Panc1 (cell line): ENCODE measurements at places on chromosomes 11 and 22.
A peak's percentile ranks its signal among the peaks of the same experiment; 100 is the strongest.

DNA sequence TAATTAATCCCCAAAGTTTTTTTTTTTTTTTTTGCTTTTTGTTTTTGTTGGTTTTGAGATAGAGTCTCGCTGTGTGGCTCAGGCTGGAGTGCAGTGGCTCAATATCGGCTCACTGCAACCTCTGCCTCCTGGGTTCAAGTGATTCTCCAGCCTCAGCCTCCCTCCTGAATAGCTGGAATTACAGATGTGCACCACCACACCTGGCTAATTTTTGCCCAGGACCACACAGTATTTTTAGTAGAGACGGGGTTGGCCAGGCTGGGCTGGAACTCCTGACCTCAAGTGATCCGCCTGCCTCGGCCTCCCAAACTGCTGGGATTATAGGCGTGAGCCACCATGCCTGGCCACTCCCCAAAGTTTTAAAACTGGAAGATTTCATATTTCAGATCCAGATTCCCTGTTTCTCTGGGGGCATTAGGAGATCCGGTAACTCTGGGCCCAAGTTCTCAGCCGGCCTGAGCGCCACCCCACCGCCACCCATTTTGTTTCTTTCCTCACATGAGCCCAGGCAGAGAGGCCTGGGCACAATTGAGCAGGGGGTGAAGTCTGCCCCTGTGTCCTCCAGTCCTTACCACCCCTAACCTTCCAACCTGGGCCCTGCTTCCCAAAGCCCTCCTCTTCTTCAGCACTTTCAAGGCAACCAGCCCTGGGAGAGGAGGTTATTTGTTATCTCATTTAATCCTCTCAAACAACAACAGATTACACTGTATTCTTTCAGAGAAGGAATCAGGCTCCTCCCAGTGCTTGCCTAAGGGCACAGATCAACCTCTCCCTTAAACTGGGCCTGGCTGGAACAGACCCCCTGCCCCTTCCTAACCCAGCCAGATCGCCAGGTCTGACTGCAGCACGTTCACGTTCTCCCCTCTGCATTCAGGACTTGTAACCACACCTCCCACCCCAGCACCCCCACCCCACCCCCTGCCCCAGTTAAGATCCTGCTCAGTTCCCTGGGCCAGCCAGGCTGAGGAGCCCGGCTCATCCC is 1.9 kb upstream of the CSNK1E start:
- no peak for DNase-seq

GRCh38 chr11:65133724-65134123 is 595 bp downstream of the SYVN1 start:
- no peak for DNase-seq

DNA sequence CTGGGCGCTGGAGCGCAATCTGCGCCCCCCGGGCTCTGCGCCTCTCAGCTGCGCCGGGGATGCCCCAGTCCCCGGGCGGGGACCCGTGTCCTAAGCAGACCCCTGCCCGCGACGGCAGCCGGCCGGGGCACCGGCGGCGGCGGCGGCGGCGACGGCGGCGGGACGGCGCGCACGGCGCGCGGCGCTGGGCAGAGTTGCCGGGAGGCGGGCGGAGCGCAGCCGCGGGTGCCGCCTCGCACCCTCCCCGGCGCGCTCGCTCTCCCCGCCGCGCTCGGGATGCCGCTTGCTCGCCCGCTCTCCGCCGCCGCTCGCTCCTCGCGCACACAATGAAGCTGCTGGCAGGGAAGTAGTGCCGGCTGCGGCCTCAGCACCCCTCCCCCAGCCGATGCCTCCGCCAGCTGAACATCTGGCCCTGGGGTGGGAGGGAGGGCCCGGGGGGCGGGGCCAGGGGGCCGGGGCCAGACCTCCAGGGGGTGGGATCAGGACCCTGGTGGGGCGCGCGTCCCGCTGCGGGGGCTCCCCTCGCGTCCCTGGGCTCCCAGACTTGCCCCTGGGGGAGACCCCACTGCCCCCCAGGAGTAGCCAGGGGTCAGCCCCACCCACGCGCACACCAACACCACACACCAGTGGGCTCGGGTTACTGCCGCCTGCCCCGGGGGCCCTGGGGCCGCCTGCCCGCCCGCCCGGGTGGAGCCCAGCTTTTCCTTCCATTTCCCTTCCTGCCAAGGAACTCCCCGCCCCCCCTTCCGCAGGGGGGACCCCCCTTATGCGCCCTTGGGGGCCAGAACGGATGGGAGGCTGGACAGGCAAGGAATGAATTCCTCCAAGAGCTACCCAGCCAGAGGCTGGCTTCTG is at the start of gene RCOR2:
Gene RCOR2, minus strand, starts transcription at position 328 of the 855 bp plus-strand sequence. CDS start 708 bp downstream, outside the sequence.
- DNase-seq = no peak

- DNase-seq = no peak
These were observed 101.7 kb upstream of the GRAMD1B start for GRCh38 chr11:123328281-123328867.

- DNase-seq = no peak
These were observed 1144.5 kb upstream of the CCDC90B start for GRCh38 chr11:84430661-84431060.

DNA sequence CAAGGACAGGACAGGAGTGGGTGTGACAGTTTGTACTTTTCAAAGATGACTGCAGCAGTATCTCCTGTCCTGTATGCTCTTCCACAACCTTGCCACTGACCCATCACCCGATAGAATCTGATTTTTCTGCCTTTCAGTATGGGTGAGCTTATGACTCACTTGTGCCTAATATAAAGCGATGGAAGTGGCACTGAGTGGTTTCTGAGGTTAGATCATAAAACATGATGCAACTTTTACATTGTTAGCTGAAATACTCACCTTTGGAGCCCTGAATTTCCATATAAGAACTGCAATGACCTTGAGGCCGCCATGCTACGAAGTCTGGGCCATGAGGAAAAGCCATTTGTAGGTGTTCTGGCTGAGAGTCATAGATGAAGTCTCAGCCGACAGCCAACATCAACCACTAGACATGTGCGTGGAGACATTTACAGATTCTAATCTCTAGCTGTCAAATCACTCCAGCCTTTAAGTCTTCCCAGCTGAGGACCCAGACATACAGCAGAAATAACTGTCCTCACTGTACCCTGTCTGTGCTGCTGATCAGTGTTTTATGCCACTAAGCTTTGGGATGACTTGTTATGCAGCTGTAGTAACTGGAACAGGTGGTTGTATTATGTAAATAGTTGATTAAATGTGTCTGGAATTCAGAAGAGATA is 105.9 kb upstream of the ARHGAP20 start:
- no peak for DNase-seq

GRCh38 chr11:4865855-4866254 is 15.8 kb upstream of the OR51T1 start:
- DNase-seq = no peak

GRCh38 chr22:17726006-17726927 is 48.0 kb downstream of the BID start:
- DNase-seq = no peak

DNA sequence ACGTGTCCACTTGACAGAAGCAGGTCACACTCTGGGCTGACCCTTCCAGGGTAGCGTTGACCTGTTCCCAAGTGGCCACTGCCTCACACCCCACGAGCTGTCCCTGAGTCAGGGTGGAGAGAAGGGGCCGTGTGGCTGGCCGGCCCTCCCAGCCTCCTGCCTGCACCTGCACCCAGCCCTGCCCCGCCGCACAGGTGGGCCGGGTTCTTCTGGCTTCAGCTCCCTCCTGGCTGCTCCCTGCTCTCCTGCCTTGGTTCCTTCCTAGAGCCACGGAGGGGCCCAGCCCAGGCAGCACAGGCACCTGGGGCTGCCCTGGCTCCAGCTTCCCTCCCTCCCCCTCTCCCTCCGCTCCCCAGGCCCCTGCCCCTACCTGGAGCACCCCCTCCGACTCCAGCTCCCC is 42.3 kb downstream of the MOB2 start:
- DNase-seq = no peak

- DNase-seq = no peak
These were observed 5.5 kb upstream of the SLC16A8 start for GRCh38 chr22:38089474-38089851.

DNA sequence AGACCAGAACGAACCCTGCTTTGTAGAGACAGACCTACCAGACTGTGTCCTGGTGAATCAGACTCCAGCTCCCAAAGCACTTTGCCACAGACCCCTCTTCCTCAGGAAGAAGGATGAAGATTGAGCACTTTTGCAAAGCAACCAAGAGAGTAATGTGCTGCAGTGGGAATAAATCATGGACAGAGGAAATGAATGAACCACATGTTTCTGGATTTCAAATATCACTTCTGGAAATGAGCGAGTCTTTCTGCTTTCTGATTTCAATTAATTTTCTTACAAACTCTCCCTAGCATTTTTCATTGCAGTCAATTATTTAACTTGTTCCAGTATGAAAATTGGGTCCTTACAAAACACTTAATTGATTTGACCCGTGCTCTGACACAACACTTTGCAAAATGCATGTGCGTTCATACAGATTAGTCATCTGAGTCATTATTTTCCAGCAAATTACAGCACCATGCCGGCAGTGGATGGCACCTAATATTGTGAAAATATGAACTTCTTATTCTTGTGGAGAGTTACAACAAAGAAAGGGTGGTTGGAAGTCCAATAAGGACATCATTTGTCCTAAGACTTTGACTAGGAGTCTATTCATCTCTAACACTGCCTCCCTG is 315.9 kb upstream of the CCDC90B start:
- no peak for DNase-seq

- DNase-seq = peak; percentile 10
These were observed 13.7 kb upstream of the TSG101 start for GRCh38 chr11:18540207-18541009.

GRCh38 chr11:132925825-132926469 is 606.4 kb downstream of the OPCML start:
- DNase-seq = no peak

GRCh38 chr11:57162179-57162898 is 19.4 kb upstream of the LRRC55 start:
- DNase-seq = no peak

GRCh38 chr11:29272019-29272654 is 744.7 kb downstream of the KCNA4 start:
- no peak for DNase-seq

- no peak for DNase-seq
These were observed 40.5 kb downstream of the NAT10 start for GRCh38 chr11:34145847-34146381.

DNA sequence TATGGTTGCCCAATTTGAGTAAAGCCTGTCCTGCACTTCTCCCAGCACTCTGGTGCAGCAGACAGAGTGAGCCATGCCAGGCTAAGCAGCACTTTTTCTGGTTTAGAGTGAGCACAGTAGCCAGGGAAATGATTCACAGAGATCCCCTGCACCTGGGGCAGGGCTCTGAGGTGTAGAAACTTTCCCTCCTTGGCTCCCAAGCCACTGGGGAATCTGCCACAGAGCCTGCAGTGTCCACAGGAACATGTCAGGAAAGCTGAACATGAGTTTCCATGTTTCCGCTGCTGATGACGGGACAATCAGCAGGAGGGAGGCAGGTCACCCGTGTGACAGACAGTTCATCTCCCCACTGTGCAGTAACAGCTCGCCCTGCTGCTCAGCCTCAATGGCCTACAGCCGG is 429.9 kb upstream of the B3GAT1 start:
- no peak for DNase-seq

DNA sequence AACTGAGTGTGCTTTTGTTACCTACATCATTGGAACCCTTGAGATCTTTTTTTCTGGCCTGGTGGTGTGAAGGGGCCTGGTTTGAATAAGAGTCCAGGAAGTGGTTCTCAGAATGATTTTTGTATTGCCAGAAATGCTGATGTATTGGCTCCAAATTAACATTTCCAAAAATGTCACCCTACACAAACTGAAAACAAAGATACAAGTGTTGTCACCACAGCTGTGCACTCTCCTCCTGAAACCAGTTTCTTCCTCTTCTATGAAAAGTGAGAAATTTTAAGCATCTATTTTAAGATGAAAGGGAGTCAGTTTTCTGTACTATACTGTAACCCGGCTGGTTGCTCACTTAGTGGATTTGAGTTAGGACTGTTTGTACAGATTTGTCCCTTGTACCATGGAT is 218.8 kb downstream of the PGR start:
- DNase-seq = no peak

DNA sequence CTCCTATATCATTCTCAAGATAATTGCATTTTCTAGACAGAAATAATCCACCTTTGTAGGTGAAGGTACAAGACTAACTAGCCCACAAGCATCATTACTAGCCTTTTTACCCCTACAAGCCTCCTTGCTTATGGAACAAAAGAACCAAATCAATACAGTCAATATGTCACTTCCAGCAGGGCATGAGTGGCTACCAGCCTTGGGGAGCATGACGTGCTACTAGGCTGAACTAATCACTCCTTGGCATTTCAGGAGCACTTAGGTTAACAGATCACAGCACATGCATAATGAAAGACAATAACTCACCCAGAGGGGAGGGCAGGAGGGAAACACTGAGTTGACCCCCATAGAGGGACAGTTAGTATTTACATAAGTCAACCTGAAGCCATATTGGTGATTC is 2.7 kb downstream of the DRD2 start:
- DNase-seq = no peak

GRCh38 chr22:27757928-27758525 is 43.5 kb downstream of the MN1 start:
- no peak for DNase-seq

- DNase-seq = no peak
These were observed at the start of gene BCR for GRCh38 chr22:23180301-23180892. Gene BCR (plus strand): TSS chr22:23180509. CDS start chr22:23180961, 452 bp downstream.

GRCh38 chr11:121930004-121930965 is 185.7 kb downstream of the BLID start:
- no peak for DNase-seq

GRCh38 chr22:50531962-50532674 is 2.3 kb upstream of the TYMP start:
- no peak for DNase-seq

GRCh38 chr22:42419243-42419881 is 12.8 kb downstream of the NFAM1 start:
- no peak for DNase-seq

GRCh38 chr11:79116600-79116999 is 324.2 kb downstream of the TENM4 start:
- no peak for DNase-seq

GRCh38 chr11:15146271-15147003 is 31.7 kb downstream of the INSC start:
- DNase-seq = no peak

DNA sequence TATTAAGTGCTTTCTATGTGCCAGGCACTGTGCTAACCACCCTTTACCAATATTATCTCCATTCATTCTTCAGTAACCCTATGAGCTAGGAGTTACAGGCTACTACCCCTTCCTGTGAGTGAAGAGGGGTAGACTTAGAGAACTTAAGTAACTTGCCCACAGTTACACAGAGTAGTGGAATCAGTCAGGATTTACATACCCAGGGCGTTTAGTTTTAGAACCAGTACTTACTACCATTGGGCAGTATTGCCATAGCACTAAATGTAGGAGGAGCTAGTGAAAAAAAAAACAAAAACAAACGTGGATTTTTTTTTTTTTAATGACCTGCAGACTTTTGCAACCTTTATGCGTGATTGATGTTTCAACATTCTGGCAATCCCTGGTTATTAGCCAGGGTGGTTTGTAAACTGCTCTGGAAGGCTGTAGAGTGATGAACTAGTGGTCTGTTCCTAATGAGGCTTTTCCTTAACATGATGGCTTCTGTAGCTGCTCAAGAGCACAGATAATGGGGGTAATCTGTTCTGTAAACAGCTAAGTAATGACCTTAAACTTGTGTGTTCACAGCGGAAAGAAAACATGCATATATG is 11.4 kb downstream of the TBCEL start:
- no peak for DNase-seq

GRCh38 chr22:44442851-44443595 is 55.0 kb downstream of the RTL6 start:
- no peak for DNase-seq

- DNase-seq = no peak
These were observed 56.9 kb downstream of the PACS1 start for GRCh38 chr11:66126808-66127555.
